ENCODE measurements at places on chromosomes 7 and 10.

- H3K36me3 ChIP-seq: peaks cover 9% of the 10 kb centered on the region
- no peak overlapping the region for H3K4me3 ChIP-seq
- no peak overlapping the region for H3K27ac ChIP-seq
- H3K4me1 ChIP-seq: peaks cover 26% of the 10 kb centered on the region
Measured at GRCh38 chr10:75117995-75118394, 6.5 kb downstream of the SAMD8 start.

GRCh38 chr7:2496375-2496774 lies 20.2 kb upstream of the GRIFIN start:
- no peak overlapping the region for H3K27ac ChIP-seq
- no peak for DNase-seq
- no peaks in the 10 kb centered on the region for H3K36me3 ChIP-seq
- no peak overlapping the region for H3K4me3 ChIP-seq

GRCh38 chr10:43816351-43817321 lies 168.0 kb upstream of the ZNF32 start:
- H3K4me1 ChIP-seq: peaks cover 46% of the 10 kb centered on the region
- peaks cover 5% of the 10 kb centered on the region for H3K27me3 ChIP-seq
- peak; percentile 94 for DNase-seq
- H3K36me3 ChIP-seq: no peaks in the 10 kb centered on the region
- H3K27ac ChIP-seq: peak overlapping the region; percentile 84

- H3K27me3 ChIP-seq: no peaks in the 10 kb centered on the region
- H3K4me1 ChIP-seq: peaks cover 3% of the 10 kb centered on the region
- no peak overlapping the region for H3K27ac ChIP-seq
- no peak overlapping the region for H3K4me3 ChIP-seq
- peaks cover 11% of the 10 kb centered on the region for H3K36me3 ChIP-seq
Measured at GRCh38 chr10:50551894-50552293, 71.9 kb downstream of the SGMS1 start.

GRCh38 chr10:1535301-1535965 lies 201.9 kb downstream of the ADARB2 start:
- no peaks in the 10 kb centered on the region for H3K27me3 ChIP-seq
- no peak overlapping the region for H3K4me3 ChIP-seq
- no peaks in the 10 kb centered on the region for H3K36me3 ChIP-seq
- H3K27ac ChIP-seq: no peak overlapping the region
- no peaks in the 10 kb centered on the region for H3K4me1 ChIP-seq

DNA sequence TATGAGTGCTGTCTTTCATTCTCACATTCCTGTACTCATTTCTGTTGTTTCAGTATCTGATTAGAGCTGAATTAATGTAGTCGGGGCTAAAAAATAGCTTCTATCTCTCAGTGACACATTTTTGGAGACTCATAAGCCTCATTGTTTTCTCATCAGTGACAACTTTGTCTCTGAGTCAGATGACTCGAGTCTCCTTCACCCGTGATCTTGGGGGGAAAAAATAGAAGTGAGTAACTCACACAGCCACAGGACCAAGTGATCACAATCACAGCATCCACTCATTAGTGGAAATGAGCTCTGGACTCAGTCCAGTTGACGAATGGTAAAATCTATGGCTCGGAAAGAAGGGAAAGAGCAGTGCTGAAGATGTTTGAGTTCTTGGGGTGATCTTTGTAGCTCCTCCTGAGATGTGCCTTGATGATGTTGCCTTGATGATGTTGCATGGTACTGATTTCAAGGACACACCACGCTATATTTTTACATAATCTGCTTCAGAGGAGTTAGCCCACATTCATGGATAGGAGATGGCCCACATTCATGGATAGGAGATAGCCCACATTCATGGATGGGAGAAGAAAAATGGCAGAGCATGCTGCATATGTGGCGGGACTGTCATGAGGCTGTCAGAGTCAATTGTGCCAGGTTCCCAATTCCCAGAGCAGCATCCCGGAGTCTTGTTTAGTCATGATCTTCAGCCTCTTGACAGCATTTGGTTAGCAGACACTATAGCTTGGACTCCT lies 214.7 kb downstream of the CELF2 start:
- peak overlapping the region; percentile 96 for H3K27ac ChIP-seq
- peaks cover 80% of the 10 kb centered on the region for H3K4me1 ChIP-seq
- peak overlapping the region; percentile 48 for H3K4me3 ChIP-seq
- H3K27me3 ChIP-seq: no peaks in the 10 kb centered on the region

GRCh38 chr10:99536338-99537085 lies 3.8 kb downstream of the NKX2-3 start:
- DNase-seq: no peak
- no peak overlapping the region for H3K4me3 ChIP-seq
- peak overlapping the region; percentile 34 for H3K27ac ChIP-seq

GRCh38 chr10:102429468-102429867 lies 2.9 kb downstream of the CUEDC2 start:
- H3K4me3 ChIP-seq: no peak overlapping the region
- H3K27ac ChIP-seq: no peak overlapping the region
- peaks cover 33% of the 10 kb centered on the region for H3K4me1 ChIP-seq

DNA sequence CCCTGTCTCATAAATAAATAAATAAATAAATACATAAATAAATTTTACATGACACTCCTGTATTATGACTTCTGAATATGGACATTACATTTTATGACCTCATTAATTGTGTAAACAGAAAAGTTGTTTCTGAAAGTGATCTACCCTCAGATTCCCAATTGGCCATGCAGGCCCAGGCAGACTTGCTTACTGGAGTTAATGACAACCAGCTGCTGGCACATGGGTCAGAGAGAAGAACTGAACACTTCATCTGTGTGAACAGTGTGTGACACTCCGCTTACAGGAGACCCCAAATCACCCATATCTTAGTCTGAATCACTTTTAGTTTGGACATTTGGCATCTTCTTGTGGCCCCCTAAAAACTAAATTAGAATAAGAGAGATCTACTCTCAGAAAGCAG lies 31.4 kb downstream of the PARP12 start:
- H3K4me3 ChIP-seq: no peak overlapping the region
- H3K36me3 ChIP-seq: peaks cover 61% of the 10 kb centered on the region
- H3K4me1 ChIP-seq: peaks cover 20% of the 10 kb centered on the region
- no peak overlapping the region for H3K27ac ChIP-seq
- H3K27me3 ChIP-seq: no peaks in the 10 kb centered on the region

DNA sequence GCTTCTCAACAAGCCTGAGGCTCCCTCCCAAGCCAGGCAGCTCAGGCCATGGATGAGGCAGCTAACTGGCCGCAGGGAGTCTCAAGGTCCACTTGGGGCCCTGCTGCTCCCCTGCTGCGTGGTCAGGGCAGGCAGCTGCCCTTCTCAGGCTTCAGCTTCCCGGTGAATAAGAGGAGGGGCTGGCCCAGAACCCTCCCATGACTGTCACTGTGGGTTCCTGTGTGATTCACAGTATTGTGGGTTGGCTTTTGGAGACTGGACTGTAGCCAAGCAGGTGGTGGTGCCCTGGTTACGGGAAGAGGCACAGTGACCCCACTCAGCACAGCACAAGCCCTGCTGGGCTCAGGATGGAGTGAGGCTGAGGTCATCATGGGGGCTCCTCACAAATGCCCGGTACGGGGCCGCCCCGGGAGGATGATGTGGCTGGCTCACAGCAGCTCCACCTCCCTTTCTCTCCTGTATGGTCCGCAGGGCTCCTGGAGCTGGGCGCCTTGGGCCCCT lies 189.8 kb downstream of the HECW1 start:
- DNase-seq: no peak
- peaks cover 17% of the 10 kb centered on the region for H3K4me1 ChIP-seq
- H3K36me3 ChIP-seq: no peaks in the 10 kb centered on the region
- no peaks in the 10 kb centered on the region for H3K27me3 ChIP-seq
- H3K4me3 ChIP-seq: no peak overlapping the region
- no peak overlapping the region for H3K27ac ChIP-seq

GRCh38 chr10:87767253-87767652 lies 50.8 kb downstream of the ATAD1 start:
- no peak overlapping the region for H3K4me3 ChIP-seq
- no peaks in the 10 kb centered on the region for H3K27me3 ChIP-seq
- H3K4me1 ChIP-seq: peaks cover 5% of the 10 kb centered on the region

DNA sequence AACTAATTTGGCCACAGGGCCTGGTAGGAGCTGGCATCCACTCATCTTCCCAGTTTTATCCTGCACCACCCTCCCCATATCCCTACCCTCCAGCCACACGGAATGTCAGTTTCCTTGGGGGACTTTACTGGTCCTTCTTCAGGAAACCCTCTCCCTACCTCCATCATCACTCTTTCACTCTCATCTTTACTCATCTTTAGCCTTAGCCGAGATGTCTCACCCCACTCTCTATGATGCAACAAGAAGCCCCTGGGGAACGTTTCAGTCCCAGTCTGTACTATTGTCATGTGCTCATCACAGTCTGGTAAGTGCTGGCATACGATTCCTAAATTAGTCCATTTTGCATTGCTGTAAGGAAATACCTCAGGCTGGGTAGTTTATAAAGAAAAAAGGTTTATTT lies 34.9 kb upstream of the TMEM248 start:
- H3K4me3 ChIP-seq: no peak overlapping the region
- peak overlapping the region; percentile 42 for H3K27ac ChIP-seq
- DNase-seq: no peak
- peaks cover 2% of the 10 kb centered on the region for H3K36me3 ChIP-seq
- peaks cover 14% of the 10 kb centered on the region for H3K4me1 ChIP-seq

DNA sequence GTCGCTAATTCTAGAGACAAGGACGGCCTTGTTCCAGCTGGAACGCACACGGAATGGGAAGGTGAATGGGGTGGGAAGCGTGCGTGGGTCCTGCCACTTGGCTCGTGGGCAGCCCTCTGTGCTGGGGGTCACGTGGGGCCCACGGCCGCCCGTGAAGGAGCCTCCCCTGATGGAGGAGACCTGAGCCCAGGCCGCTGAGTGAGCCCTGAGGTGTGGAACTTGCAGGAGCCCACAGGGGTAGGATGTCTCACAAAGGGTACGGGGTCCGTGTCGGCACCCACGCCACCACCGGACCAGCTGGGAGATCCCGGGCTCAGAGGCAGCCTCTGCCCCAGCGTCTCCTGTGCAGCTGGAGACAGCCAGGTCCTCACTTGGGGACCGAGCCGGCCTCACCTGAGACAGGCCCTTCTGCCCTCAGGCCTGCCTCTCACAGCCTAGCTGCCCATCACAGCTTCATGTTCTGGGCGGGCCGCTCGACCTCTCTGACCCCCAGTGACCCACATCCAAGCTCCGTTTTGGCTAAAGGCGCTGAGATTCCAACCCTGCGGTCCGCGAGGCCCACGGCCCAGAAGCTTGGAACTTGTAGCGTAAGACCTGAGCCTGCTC lies 84.8 kb downstream of the FOXL3 start:
- no peak for DNase-seq
- no peak overlapping the region for H3K27ac ChIP-seq
- no peaks in the 10 kb centered on the region for H3K27me3 ChIP-seq
- no peaks in the 10 kb centered on the region for H3K4me1 ChIP-seq
- H3K36me3 ChIP-seq: no peaks in the 10 kb centered on the region
- no peak overlapping the region for H3K4me3 ChIP-seq

DNA sequence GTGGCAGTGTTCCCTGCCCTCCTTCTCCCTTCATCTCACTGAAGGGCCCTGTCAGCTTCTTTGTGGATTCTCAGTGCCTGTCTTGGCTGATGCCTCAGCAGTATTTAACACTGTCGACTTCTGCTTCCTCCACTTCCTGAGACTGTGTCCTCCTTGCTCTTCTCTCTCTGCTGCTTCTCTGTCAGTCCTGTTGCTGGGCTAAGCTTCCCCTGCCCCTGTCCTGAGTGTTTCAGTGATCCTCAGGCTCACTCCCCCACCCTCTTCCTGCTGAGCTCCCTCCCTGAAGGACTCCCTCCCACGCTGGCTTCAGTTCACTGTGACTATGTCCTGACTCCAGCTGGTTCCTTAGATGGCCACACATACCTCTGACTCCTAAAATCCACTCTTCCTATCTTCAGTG lies 64.9 kb downstream of the CREM start:
- H3K27ac ChIP-seq: peak overlapping the region; percentile 81
- H3K27me3 ChIP-seq: no peaks in the 10 kb centered on the region
- peaks cover 27% of the 10 kb centered on the region for H3K4me1 ChIP-seq

GRCh38 chr7:88363249-88363648 lies 56.6 kb upstream of the STEAP4 start:
- peaks cover under 1% of the 10 kb centered on the region for H3K4me1 ChIP-seq
- H3K36me3 ChIP-seq: no peaks in the 10 kb centered on the region
- no peak for DNase-seq
- H3K27ac ChIP-seq: no peak overlapping the region
- H3K4me3 ChIP-seq: no peak overlapping the region
- H3K27me3 ChIP-seq: peaks cover 6% of the 10 kb centered on the region

DNA sequence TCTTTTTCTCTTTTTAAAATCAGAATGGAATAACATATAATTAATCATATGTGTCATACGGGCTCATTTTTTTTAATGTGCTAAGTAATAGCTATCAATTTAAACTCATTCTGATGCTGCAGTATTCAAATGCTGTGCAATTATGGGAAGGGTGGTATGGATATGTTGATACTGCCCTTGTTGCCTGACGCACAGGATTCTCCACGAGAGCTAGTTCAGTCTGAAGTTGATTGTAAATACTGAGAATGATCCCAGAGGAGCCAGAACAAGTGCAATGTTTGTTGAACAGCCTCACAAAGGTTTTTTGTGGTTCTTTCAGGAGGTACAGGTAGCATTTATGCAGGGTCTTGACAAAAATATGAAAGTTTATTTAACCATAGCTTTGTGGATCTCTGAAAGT lies 13.4 kb downstream of the NPY start:
- no peak overlapping the region for H3K27ac ChIP-seq
- H3K36me3 ChIP-seq: no peaks in the 10 kb centered on the region
- no peak for DNase-seq
- H3K4me1 ChIP-seq: no peaks in the 10 kb centered on the region

DNA sequence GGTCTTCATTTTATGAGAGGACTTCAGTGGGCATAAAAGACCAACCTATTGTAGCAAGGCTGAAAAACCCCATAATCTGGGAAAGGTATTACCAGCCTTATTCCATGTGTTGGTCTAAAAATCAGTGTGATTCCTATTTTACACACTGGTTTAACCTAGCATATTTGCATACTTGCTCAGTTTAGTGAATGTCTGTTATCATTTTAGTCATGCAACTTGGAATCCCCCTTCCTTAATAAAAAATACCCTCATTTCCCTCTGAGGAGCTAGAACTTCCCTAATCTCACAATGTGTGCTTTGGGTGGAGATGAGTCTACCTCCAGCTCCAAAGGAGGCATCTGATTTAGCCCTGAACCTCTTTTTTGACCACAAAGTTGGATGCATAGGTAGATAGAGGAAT lies 312.8 kb upstream of the SORCS1 start:
- no peak overlapping the region for H3K27ac ChIP-seq
- no peak overlapping the region for H3K4me3 ChIP-seq
- no peak for DNase-seq
- H3K36me3 ChIP-seq: no peaks in the 10 kb centered on the region
- H3K27me3 ChIP-seq: no peaks in the 10 kb centered on the region

GRCh38 chr10:116761883-116762282 lies 19.5 kb upstream of the HSPA12A start:
- H3K27ac ChIP-seq: no peak overlapping the region
- H3K4me1 ChIP-seq: no peaks in the 10 kb centered on the region
- no peak overlapping the region for H3K4me3 ChIP-seq
